ENCODE measurements at places on chromosomes 5 and 9.
A peak's percentile ranks its signal among the peaks of the same experiment; 100 is the strongest.

DNA sequence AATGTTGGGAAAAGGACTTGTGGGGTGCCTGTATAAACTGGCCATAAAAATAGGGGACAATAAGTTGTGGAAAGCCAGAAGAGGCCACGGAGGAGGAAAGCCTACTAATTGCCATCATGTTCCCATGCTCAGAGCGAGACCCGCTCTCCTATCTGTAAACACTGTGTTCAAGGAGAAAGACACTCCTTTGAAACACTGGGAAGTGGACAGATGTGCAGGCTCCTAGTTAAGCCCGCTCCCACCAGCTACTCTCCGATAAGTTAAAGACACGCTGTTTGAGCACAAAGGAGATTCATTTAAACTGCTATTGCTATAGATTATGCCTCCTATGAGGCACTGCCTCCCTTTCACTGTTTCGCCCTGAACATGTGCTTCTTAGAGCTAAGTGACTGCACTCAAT, 9.3 kb downstream of the CRAT start:
- no peak for DNase-seq

- peak; percentile 85 for DNase-seq
Observed at GRCh38 chr5:134100283-134101091, 14.0 kb upstream of the TCF7 start.

GRCh38 chr9:104682642-104683041, 11.7 kb upstream of the OR13D1 start:
- DNase-seq: peak; percentile 22

DNA sequence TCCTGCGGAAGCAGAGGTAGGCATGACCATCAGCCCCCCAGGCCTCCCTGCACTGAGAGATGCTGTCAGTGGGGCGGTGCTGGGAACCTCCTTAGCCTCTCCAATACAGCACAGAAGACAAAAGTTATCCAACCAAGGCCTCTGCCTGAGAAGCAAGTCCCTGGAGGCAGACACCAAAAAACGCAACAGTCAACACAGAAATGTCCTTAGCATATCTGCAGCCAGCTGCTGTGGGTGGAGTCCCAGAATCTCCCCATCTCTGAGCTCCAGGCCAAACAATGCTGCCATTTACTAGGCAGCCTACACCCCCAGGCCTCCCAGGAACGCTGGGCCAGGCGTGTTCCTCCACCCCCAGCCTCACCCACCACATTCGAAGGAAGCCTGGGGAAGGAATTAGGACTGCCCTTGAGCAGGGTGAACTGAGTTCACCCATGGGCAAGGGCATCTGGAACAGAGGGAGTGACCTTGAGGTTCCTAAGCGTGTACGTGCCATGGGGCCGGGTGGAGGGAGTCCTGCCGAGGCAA, 43.7 kb downstream of the STK10 start:
- DNase-seq: no peak

DNA sequence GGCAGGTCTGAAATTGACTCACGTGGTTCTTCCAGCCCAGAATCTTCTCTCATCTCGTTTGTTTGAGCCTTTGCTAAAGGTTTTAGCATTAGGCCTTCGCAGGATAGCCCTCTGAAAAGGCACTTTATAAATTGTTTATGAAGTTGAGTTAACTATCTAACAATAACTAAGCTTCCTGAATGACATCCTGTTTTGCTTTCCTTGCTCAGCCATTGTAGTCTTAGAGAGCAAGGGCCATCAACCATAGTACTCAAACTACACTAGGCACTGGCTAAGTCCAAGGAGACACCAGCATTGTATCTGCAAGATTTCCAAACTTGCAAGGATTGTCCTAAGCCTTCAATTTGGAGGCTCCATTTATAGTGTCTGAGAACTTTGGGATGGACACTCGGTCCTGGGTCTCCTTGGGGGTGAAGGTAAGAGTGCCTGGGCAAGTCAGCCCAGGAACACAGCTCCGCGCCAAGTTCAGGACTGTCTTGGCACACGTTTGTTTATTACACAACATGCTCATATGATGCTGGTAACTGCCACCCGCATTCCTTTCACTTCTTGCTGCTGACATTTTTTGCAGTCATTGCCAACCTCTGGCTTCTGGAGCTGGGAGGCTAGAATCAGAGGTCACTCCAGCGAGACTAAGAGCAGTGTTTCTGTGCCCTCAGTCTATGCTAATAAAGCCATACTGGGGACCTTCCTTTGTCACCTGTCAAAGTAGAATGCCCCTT, 151.1 kb downstream of the ESM1 start:
- DNase-seq: no peak

- peak; percentile 78 for DNase-seq
Observed at GRCh38 chr5:142014911-142015584, 2.2 kb upstream of the GNPDA1 start.

- DNase-seq: no peak
Observed at GRCh38 chr9:108074900-108075299, 585.3 kb upstream of the KLF4 start.

- no peak for DNase-seq
Observed at GRCh38 chr9:99478469-99479027, 256.5 kb downstream of the SEC61B start.

GRCh38 chr5:39191216-39191615, 28.1 kb downstream of the FYB1 start:
- DNase-seq: peak; percentile 60

GRCh38 chr9:95185956-95186355, 131.6 kb downstream of the FANCC start:
- DNase-seq: no peak

DNA sequence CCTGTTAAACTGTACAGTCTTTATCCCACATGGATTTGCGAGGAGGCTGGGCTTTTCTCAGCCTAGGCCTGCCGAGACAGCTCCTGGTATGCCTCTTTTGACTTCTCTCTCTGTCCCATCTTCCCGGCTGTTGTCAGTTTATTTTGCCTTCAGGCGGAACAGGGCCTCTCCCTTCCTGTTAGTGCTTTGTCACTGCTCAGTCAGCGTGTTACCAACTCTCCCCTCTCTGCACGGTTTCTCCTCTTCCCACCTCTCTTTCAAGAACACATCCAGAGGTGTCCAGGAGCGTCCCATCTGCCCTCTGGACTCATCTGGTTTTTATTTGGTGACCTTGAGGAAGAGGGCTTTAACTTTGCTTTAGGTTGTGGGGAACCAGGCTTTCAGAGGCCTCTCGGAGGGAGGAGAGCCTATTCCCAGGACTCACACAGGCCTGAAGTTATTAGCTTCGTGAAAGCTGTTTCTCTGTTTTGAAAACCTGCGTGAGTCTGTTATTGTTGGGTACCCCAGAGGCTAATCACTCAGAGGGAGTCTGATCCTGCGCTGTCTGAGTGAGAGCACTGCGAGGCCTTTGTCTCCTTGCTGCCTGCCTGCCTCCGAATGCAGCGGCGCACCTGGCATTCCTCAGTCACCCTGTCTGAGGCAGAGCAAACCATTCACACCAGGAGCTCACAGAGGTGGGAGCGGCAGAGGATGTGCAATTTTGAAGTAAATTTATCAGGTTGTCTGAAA, 234.4 kb upstream of the MPDZ start:
- no peak for DNase-seq

GRCh38 chr9:2126331-2126803, 111.2 kb downstream of the SMARCA2 start:
- DNase-seq: no peak

DNA sequence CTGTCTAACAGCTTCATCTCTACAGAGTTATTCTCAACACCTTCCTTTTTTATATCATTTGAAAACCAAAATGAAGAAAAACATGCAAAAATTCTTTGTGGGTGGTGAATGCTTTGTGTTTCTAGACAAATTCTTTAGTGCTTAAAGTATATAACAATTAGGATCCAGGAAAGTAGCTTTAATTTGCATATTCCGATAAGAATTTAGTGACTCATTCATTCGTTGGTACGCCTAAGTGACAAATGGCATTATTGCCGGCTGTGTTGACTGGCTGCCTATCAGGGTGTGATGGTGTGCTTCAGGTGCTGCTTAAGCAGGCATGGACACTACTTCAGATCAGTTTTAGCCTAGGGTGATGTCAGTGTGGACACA, 35.2 kb downstream of the LMNB1 start:
- no peak for DNase-seq

DNA sequence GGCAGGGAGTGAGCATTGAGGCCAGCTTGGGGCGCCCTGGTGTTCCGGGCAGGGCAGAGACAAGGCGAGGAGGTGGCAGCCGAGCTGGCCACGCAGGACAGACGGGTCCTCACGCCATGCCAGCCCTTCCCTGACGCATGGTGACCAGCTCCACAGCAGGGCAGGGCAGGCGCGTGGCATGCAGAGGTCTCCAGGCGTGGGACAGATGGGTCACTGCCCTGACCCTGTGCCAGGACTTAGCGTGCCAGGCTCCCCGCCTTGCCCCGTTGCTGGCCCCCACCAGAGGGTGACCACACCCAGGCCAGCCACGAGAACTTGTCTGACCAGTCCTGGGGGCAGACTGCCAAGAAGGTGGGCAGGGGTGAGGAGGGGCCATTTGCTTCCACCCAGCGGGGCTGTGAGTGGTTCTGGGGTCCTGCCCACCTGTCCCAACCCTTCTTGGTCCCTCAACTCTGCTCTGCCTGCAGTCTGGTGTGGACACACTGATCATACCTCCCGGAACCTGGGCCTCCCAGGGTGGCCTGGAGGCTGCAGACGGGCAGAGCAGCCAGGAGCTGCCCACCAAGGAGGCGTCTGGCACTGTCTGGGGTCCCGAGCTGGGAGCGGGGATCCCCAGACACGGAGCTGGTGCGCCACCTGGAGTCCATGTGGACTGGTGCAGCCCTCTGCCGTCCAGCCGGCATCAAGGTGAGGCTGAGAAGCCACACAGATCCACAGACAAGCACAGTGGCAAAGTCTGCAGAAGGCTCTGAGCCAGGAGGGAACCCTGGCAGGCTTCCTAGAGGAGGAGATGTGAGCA, at the start of gene RNF224:
TSS of gene RNF224 (plus strand) at position 449 of the 799 bp plus-strand sequence. CDS start 834 bp downstream, outside the sequence.
- DNase-seq: peak; percentile 89

- no peak for DNase-seq
Observed at GRCh38 chr9:70073193-70073592, 29.5 kb downstream of the MAMDC2 start.

- DNase-seq: no peak
Observed at GRCh38 chr5:80309871-80310665, 9.7 kb upstream of the SPZ1 start.

DNA sequence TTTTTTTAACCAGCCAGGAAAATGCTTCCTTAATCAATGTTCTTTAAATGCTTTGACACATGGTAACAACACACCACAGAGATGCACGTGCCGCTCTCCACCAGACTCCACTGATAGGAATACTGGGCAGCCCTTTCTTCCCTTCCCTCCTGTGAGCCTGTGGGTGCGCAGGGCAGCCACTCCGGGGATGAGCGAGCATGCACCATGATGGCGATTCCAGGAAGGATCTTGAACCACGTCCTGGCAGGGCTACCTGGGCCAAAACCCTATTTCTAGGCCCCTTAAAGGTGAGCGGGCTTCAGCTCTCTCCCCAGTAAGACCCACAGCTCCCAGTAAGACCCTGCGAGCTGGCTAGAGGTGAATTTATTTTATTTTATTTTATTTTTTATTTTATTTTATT, 128.2 kb downstream of the MVB12B start:
- DNase-seq: no peak

- no peak for DNase-seq
Observed at GRCh38 chr5:159257629-159258283, 5.3 kb upstream of the UBLCP1 start.

DNA sequence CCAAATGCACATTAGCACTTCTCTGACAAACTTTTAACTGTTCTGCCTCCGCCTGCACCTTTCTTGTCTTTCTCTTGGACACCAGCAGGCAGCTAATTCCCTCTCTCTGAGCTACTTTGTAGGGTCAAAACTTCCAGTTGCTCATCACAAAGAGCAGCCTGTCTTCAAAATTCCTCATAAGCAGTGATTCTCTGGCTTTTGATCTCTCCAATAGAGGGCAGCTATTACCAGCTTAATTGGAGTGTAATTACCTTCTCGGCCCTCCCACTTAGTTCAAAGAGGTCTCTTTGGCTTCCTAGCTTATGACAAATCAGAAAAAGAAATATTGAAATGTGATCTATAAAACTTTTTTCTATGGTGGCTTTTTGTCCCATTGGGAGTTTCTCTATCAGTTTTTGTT, 43.6 kb upstream of the RAD23B start:
- no peak for DNase-seq

DNA sequence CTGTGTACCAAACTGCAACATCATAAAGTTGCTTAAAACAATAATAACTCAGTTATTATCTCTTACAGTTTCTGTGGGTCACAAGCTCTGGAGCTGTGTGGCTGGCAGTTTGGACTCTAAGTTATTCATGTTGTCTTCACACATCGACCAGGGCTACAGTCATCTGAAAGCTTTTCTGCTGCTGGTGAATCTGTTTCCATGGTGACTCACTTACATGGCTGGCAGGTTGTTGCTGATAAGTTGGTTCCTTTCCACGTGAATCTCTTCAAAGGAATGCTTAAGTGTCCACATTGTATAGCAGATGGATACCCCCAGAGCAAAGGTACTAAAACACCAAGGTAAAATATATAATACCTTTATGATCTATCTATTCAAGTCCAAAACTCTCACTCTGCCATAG, 44.8 kb upstream of the CYLC2 start:
- no peak for DNase-seq

DNA sequence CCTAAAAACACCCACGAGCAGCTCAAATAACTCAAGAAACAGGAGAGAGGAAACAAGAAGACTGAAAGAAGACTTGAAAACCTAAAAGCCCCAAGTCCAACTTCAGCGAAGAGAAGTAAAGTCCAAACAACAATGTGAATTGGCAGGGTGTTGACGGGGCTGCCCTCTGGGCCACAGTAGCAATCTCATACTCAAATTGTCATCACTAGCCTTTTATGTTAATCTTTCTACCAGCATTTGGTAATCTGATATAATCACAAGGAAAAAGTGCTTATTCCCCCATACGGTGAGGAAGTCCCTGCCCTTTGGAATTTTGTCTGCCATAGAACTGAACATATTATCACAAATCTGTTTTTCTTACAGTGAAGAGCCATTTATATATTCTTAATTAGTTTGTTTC, 51.5 kb upstream of the IFNE start:
- DNase-seq: no peak

GRCh38 chr9:137095664-137096517, 9.1 kb downstream of the MAN1B1 start:
- peak; percentile 94 for DNase-seq

DNA sequence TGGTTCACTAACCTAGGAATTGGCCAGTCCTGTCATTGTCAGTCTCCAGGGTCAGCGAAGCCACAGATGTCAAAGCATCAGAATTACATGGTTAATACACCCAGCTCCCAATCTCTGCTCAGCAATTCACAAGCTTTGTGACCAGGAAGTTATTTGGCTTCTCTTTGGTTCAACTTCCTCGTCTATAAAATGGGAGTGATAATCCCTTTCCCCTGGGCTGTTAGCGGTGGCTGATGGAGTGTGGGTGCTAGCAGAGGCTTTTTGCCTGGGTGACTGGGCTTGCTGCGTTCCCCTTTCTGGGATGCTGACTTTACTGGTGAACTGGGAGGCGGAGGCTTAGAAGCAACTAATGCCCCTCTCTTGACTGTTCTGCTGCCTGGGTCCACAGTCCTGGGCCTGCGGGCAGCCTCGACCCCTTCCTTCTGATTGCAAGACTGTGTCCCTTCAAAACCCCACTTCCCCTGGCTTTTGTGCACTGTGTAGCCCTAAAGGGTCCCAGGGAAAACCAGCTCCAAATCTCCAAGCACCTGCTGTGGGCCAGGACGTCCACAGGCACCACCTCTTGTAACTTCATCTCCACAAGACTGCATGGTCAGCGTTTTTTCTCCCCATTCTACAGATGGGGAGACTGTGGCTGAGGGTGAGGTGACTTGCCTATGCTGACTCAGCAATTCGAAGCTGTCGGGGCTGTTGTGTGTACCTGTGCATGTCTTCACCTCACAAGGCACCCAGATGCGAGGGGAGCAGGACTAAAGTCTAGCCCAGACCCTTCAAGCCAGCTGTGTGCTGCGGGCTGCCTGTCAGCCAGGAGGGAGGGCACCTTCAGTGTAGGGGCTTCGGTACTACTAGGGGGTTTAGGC, 45.2 kb upstream of the NEURL1B start:
- DNase-seq: no peak

- DNase-seq: no peak
Observed at GRCh38 chr5:143056792-143057579, 286.8 kb downstream of the ARHGAP26 start.
